ENCODE measurements at places on chromosomes 1 and 21. TPM values are rescaled to one million over a fixed set of nuclear protein-coding genes. Genes with fewer than 3 reads are reported as not detected.
A peak's percentile ranks its signal among the peaks of the same experiment; 100 is the strongest.

GRCh38 chr21:42572906-42573495 is 59.3 kb downstream of the SLC37A1 start:
- peak; percentile 69 for DNase-seq

The RIMS3 gene
- 8.2 TPM for total RNA-seq

DNA sequence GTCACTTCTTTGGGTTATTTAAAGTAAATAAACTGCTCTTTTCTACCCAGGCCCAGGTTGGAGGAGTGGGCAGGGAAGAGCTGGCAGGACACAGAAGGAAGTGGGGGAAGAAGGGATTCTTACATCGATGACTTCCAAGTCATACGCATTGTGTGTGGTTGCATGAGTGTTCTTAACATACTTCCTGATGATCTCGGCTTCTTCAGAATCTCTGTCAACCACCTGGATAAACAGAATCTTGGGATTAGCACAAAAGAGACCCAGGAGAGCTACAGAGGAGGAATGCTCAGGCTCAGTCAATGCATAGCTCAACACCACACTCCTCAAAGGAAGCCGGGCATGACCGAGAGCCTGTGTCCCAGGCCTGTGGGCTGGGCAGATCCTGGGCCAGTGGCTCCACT is 42.1 kb downstream of the PARP1 start:
- no peak for DNase-seq

The ABCA4 gene
- 4.3 TPM for total RNA-seq

GRCh38 chr1:87927391-87928280 is 599.0 kb downstream of the LMO4 start:
- DNase-seq, result no peak

The OR10T2 gene
- not detected for total RNA-seq

The FCRL4 gene
- not detected for total RNA-seq

DNA sequence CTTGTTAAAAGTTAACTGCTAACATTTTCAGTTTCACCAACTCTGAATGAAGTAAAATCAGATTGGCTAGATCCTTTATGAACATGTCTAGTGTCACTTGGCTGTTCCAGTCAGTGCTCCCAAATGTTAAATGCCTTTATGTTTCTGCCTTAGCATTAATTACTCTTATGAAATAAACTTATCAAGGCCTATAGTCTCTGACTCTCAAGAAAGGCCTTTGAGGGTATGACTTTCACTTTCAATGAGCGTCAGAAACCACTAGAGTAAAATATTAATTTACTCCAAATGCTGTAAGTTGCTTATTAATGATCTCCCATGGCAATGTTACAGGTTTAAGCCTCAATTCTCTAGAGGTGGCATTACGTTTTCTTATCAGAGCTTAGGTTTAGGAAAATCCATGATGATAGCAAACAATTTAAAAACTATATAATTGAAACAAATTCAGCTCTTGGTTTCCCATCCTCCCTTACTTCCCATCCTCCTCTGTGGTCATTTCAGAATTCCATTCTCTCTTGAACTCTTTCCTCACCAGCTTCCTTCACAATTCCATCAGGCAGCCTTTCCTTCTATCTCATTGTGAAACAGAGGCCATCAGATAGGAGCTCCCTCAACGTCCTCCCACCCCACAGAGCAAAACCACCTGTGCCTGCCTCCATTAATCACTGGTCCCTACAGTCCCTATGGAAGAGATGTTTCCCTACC is 108.6 kb upstream of the COP1 start:
- no peak for DNase-seq

The NHLH1 gene
- not detected for total RNA-seq

The ANGPTL3 gene
- total RNA-seq, result not detected

GRCh38 chr1:24316645-24317044 is 2.5 kb upstream of the GRHL3 start:
- DNase-seq, result no peak

The NBPF3 gene
- total RNA-seq, result 8.2 TPM

DNA sequence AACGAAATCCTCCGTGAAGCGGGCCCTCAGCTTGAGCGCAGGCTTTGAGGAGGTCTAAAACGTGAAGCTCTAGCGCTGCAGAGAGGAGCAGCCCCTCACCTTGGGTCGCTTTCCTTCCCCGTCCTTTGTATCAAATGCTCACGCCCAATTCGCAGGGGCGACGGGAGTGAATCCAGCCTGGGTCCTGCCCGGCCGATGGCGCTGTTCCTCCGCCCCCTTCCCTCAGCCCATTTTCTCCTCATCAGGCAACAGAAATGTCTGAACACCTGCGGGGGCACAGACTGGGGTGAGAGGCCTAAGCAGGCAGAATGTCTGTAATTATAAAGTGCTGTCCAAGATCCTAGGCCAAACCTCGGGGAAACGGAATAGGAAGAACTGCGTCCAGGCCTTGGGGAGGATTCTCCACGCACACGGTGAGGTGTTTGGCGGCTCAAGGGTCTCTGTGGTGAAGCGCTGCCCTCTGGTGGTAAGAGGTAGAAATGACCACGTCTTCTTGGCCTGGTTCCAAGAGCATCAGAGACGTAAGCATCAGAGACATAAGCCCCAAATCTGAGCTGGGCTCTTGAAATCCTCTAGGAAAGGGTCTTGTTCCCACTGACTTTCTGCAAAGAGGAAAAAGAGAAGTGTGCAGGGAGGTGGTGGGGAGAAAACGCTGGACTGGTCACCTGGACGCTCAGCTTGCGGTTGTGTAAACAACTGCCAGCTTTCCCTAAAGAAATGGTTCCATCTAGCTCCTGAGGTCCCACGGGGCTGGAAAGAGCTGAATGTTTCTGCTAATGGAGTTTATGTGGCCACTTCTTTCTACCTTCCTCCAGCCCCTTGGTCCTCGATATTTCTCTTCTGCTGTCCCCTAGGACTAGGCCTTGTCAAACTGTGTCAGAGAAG is 92.1 kb upstream of the CD53 start:
- peak; percentile 71 for DNase-seq

- no peak for DNase-seq
These were observed 49.7 kb upstream of the ARHGEF16 start for GRCh38 chr1:3404801-3405200.

DNA sequence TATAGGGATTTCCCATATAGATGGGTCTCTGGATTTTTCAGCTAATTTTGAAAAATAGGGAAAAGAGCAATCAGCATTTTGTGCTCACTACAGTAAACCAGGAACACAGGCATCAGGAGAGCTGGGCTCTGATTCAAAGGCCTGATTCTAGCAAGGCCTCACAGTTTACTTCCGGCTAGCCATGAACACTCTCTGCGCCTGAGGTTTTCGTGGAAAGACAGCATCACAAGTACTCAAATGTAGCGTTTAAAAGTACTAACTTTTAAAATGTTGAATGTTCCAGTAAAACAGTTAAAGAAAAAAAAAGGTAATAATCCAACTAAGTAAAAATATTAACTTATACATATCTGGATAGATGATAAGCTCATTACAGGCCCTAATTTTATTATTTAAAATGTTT is 120.6 kb downstream of the SLC45A1 start:
- no peak for DNase-seq

GRCh38 chr1:116463730-116464129 is 90.7 kb downstream of the ATP1A1 start:
- no peak for DNase-seq

DNA sequence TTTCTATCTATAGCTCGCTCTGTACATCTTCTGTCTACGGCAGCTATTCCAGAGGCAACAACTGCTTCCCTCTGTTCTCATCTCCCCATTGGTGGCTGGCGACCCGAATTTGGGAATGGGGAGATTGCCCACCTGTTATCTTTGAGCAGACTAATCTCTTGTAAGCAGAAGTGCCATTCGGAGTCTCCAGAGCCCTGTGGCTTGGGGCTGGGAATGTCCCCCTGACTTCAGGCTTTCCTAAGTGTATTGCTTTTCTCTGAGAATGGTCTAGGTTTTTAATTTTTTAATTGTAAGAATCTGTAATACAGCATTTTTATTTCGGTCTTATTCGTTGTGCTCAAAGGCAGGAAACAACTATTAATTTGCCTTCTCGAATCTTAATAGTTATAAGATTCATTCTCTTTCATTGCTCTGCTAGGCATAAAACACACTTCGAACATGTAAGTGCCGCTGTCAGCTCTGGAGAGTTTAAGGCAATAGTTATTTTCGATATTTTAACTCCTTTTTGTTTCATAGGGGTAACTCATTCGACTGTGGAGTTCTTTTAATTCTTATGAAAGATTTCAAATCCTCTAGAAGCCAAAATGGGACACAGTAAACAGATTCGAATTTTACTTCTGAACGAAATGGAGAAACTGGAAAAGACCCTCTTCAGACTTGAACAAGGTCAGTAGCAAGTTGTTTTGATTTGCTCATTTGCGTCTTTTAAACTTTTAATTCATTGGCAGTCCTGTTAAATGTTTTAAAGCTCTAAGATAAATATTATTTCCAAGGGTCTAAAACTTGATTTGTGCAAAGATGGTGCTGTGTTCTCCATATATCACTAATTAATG is 514 bp downstream of the AGL start:
- no peak for DNase-seq

DNA sequence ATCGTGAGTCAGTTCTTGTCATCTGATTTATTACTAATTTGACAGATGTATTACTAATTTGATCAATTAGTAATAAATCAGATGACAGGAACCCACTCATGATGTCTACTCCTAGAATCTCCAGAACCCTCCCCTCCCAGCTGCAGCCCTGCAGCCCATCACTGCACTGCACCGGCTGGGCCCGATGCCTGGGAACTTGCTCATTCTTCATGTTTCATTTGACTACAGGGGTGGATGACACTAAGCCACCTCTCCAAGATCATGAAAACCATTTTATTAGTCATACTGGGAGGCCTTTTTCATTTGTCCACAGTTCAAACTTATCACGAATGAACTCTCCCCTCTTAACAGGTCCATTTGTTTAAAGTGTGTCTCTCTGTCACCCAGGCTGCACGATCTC is 41.0 kb downstream of the KCNH1 start:
- no peak for DNase-seq

GRCh38 chr1:155729031-155729898 is 40.4 kb downstream of the DAP3 start:
- no peak for DNase-seq
